Kidney tubule cell (primary cell): ENCODE measurements at places on chromosomes 11 and 22.

GRCh38 chr22:44855855-44856254, 103.5 kb downstream of the ARHGAP8 start:
- DNase-seq: no peak

DNA sequence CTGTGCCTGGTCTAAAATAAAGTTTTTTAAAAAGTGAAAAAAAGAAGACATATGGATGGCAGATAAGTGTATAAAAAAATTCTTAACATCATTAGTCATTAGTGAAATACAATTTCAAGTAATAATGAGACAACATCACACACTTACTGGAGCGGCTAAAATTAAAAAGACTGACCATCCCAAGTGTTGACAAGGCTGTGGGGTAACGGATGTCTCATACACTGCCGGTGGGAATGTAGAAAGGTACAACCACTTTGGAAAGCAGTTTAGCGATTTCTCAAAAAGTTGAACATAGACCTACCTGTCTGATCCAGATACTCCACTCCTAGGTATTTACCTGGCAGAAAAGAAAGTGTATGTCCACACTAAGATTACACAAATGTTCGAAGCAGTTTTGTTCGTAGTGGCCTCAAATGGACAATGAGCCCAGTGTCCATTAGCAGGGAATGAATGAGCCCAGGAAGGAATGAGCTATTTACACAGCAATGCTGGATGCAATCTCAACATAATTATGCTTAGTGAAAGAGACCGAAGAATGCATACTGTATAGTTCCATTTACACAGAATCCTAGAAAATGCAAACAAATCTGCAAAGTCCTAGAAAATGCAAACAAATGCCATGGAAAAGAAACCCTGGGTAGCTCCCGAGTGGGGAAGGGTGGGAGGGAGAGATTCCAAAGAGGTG, 6.7 kb upstream of the MUC2 start:
- no peak for DNase-seq

- no peak for DNase-seq
These were observed 23.7 kb downstream of the NCF4 start for GRCh38 chr22:36884349-36885158.

- DNase-seq: no peak
These were observed 48.2 kb downstream of the MAPK1 start for GRCh38 chr22:21819183-21819770.

- DNase-seq: no peak
These were observed 199.7 kb downstream of the CTTN start for GRCh38 chr11:70597751-70598625.

DNA sequence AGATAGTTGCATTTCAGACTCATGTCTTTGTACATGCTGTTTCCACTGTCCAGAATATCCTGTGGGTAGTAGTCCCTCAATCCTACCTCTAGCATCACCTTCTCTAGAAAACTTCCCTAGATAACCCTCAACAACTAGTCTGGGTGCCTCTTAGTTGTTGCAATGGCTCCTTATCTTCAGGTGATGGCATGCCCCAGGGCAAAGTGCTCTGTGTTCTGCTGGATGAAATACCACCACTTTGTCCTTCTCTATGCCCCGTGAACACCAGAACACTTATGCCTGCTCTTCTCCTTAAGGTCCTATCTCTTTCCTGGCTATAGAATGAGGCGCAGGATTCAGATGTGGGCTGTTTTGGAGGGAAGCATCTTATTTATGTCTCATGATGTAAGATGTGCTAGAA, 158.3 kb upstream of the CTSC start:
- DNase-seq: no peak
